ENCODE measurements at places on chromosomes 12 and 14.

- DNase-seq, result no peak
These were observed 179.6 kb downstream of the SLC35F4 start for GRCh38 chr14:57686304-57686703.

- DNase-seq, result no peak
These were observed 157.2 kb downstream of the PAX9 start for GRCh38 chr14:36818794-36819384.

DNA sequence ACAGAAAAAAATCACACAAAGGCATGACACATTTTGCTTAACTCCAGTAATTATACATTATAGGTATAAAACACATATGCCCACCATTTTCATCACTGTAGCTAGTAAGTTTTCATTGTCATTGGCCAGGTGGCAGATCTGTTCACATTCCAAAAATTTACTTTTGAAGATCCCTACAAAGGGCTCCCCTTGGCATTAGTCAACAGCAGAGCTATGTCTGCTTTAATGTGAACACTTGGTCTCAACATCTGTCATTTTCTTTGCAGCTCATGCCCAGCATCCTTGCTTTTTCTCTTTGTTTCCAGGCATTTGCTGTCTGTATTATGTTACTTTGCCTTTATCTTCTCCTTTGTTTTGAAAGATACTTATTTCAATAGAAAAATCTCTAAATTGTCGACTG, 519.1 kb upstream of the FOXG1 start:
- DNase-seq, result no peak

GRCh38 chr12:51661836-51662235, 70.8 kb downstream of the SCN8A start:
- no peak for DNase-seq

GRCh38 chr12:95548539-95549391, 2.5 kb downstream of the USP44 start:
- DNase-seq, result no peak

DNA sequence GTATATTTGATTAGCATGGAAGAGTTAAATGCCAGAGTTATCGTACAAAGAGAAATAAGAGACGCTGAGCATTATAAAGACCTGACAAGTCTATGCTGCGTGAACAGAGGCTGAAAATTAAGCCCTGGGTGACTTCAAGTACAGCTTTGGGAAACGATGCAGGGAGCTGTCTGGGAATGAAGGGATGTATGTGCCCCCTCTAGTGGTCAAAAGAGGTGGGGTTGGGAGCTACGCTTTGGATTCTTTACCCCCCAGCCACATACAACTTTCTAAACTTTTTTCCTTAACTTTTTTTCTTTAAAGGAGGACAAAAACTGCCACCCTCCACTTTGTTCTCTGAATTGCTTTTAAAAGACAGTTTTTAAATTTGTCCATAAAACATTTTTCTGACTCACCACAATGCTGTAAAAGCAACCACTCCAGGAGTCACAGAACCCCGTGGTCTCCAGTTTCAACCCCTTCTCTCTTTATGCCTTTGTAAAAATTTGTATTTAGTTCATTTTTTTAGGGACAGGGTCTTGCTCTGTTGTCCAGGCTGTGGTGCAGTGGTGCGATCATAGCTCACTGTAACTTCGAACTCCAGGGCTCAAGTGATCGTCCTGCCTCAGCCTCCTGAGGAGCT, 59.4 kb downstream of the ZNF664 start:
- no peak for DNase-seq

DNA sequence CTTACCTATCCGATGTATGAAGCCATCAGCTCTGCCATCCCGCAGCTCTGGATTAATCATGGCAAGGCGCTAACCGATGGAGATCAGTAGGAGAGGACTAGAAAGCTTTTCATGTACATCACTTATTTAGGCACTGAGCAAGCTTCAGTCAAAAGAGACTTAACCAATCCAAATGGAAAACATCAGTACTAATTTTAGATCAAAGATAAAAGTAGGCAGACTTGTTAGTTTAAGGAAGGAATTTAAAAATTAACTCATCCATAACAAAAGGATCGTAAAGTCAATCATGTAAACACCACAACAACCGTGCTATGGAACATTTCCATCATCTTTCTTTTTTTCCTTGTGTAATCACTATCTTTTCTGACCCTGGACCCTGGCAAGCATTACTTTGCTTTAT, at the start of gene CLEC2A:
TSS of gene CLEC2A (minus strand) at position 101 of the 400 bp plus-strand sequence. CDS start at position 60, 41 bp downstream.
- DNase-seq, result no peak

DNA sequence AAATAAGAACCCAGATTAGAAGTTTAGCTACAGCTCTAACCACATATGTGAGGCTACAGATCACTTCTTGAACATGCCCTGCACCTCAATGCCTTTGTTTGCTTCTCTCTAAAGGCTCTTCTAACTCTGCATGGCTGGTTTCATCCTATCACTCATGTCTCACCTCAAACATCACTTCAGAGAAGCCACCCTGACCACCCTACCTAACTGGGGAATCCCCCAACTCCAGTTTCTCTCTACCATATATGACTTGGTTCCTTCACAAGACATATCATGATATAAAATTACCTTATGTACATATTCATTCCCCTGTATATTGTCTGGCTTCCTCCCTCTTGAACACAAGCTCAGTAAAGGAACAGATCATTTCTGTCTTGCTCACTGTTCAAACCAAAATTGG, 250.2 kb upstream of the GRIP1 start:
- DNase-seq, result no peak

DNA sequence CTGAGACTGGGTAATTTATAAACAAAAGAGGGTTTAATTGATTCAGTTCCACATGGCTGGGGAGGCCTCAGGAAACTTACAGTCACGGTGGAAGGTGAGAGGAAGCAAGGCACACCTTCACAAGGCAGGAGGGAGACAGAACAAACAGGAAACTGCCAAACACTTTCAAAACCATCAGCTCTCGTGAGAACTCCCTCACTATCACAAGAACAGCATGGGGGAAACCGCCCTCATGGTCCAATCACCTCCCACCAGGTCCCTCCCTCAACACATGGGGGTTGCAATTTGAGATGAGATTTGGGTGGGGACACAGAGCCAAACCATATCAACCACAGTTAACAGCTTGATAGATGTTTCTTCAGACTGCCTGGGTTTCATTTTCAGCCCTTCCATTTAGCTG, 6.2 kb upstream of the GNPNAT1 start:
- DNase-seq, result no peak

DNA sequence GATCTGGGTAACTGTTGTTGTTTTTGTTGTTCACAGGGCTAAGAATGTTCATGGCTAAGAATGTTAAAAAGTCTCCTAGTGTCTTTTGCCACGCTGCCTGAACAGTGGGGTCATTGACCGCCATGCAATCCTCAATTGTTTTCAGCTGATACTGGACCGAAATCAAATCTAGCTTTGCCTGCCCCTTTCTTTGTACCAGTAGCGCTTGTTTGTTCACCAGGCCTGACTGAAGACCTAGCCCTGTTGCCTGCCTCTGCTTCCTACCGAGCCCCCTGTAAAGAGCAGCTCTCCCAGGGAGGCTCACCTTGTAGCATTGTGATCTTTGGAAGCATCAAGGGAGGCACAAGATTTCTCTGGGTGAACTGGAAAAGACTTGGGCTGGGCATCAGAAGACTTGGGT, 6.7 kb downstream of the PSEN1 start:
- no peak for DNase-seq

GRCh38 chr12:124737772-124738635, 125.7 kb downstream of the SCARB1 start:
- no peak for DNase-seq

- no peak for DNase-seq
These were observed 34.9 kb upstream of the CTDSP2 start for GRCh38 chr12:57881475-57881874.

- DNase-seq, result no peak
These were observed 134.7 kb downstream of the NOVA1 start for GRCh38 chr14:26463136-26463535.

GRCh38 chr12:26239852-26240815, 44.8 kb downstream of the SSPN start:
- DNase-seq, result no peak

- no peak for DNase-seq
These were observed 460.2 kb downstream of the TMEM117 start for GRCh38 chr12:44295958-44296623.

DNA sequence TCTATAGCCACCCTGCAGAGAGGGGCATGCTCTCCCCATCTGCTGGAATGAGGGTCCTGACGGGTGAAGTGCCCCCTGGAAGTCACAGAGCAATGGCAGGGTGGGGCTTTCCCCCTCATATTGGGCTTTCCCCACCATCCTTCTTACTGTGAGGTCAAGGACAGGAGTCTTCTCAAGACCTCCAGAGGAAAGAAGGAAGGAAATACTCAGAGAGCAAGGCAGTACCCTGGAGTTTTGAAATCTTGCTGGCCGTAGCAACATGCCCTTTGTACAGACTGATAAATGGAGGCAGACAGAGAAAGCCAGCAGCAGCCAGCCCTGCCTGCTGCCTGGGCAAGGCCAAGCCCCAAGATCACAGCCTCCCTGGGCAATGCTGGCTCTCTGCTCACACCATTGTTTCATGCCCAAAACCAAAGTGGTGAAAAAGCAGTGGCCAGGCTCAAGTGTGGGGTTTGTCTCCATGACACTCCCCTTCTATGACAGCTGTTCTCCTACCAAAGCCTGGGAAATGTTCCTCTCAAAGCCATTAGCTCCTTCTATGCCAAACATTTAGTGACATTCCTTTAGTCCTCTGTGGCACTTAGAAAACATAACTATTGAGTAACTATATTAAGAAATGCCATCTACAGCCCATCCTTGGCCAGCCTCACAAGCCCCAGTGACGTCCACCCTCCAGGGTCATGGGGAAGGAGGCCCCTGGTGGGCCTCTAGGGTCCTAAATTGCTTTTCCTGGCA, 13.2 kb upstream of the ITPK1 start:
- no peak for DNase-seq

GRCh38 chr14:69614592-69614991, 3.2 kb downstream of the SUSD6 start:
- DNase-seq, result no peak

DNA sequence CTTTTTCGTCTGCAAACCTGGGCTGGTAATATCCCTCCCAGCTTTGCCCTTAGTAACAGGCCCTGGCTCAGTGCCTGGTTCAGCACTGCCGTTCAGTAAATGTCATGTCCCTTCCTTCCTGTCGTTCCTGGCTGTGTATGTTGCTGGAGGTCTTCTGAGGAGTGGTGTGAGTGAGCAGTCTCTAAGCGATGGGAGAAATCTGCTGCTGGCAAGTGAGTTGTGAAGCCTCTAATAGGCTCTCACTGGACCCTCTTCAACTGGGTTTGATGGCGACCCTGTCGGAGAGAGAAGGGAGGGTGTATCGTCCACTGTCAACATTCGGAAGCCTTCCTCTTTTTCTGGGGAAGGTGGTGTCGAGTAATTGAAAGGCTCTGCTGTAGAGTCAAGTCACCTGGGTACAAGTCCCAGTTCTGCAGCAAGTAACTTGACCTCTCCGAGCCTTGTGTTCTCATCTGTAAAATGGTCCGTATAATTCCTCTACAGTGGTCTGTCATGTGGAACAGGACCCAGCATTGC, 62.8 kb downstream of the HRK start:
- no peak for DNase-seq

Measured in thoracic aorta (tissue), 2 donors.